ENCODE measurements at places on chromosomes 2 and 18.
A peak's percentile ranks its signal among the peaks of the same experiment; 100 is the strongest.

GRCh38 chr2:79734518-79734917, 221.7 kb downstream of the CTNNA2 start:
- DNase-seq: no peak

GRCh38 chr18:49226243-49227000, 234.0 kb downstream of the DYM start:
- no peak for DNase-seq

GRCh38 chr2:9002637-9003365, 683 bp downstream of the MBOAT2 start:
- DNase-seq: no peak

DNA sequence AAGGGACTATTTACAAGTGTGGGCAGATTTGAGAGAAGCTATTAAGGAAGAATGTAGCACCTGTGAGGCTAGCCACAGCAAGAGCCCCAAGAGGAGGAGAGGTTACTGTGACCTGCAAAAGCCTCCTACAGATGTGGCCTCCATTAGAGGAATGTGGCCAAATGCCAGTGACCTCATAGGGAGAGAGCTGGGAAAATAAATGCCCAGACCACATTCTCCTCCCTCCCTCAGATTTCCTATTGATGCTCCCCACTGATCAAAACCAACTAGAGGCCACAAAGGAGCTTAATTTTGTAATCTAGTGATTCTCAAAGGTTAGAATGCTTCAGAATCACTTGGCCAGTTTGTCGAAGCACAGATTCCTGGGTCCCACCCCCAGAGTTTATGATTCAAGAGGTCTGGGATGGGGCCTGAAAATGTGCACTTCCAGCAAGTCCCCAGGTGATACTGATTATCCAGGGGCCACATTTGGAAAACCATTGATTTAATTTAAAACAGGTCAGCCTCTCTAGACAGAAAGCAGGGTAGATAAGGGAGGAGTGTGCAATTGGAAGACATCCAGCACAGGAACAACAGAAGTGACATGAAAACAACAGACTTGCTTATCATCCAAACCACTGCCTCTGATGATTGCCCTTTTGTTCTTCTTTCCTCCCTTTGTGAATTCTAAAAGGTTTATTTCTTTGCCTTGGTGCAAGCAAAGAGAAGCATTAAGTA, 61.2 kb upstream of the RBBP8 start:
- peak; percentile 6 for DNase-seq

DNA sequence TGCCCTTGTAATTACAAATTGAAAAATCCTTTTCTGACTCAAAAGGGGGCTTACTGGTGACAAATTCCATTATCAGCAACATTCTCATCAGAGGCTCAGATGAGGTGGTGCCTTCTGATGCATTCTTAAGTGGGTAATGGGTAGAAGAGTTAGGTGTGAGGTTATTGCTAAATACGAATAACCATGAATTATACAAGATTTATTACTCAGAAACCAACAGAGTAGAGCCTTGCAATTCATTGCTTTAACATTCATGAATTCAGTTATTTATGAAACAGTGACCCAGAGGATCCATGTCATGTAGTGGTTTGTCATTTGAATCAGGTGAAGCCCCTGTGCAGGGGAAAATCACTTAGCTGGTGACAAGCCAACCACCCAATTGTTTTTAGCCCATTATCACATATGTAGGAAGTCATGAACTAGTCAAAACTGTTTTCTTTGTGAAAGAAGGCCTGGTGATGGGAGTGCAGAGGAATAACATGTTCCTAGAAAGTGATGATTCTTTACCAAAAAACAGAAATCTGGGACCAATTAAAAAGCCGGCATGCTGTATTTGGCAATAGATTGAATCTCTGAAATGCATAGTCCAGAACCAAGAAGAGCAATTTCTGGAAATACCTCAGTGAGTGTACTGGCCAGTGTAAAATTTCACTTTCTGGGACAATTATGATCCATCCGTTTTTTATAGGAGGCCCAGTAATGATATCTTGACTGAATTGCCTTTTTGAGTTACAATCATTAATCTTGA, 70.2 kb downstream of the CRIM1 start:
- peak; percentile 81 for DNase-seq

DNA sequence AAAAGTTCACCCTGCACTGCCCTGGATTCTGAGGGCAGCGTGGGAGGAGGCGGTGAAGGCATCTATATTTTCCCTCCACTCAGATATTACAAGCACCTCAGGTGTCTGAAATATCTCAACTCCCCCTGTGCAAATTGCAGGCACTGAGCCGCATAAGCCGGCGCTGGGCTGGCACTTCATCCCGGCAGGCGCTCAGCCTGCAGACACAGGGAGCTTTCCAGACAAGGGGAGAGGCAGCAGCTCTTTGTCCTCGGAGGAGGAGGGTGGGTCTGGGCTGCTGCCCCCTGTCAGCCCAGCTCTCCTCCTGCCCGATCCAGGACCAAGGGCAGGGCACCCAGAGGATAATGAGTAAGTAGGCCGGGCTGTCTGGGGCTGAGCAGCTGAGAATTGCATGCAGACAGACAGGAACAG, 189.3 kb upstream of the MYT1L start:
- DNase-seq: no peak

GRCh38 chr2:31654241-31654640, 73.5 kb upstream of the SRD5A2 start:
- DNase-seq: no peak

DNA sequence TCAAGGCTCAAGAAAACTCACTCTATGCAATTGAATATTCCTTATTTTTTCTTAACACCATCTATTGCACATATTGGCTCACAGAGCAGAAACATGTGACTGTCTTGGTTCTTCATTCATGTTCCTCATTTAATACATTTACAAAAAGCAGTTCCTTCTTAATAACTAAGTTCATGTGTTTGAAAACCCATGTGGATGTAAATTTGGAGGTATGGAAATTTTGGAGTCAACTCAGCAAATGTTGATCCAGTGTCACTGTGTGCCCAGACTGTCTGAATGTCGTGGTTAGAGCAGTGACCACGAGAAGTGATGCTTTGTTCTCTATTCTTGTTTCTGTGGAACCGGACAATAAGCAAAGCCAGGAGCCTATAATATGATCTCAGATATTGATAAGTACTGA, 299.1 kb downstream of the SETBP1 start:
- no peak for DNase-seq
